Stimulated activated CD4-positive, alpha-beta T cell treated with anti-CD3 and anti-CD28 coated beads, Interleukin-4, amount 100 ng/mL, for 48 hours (primary cell): ENCODE measurements at places on chromosomes 16 and 17.

DNA sequence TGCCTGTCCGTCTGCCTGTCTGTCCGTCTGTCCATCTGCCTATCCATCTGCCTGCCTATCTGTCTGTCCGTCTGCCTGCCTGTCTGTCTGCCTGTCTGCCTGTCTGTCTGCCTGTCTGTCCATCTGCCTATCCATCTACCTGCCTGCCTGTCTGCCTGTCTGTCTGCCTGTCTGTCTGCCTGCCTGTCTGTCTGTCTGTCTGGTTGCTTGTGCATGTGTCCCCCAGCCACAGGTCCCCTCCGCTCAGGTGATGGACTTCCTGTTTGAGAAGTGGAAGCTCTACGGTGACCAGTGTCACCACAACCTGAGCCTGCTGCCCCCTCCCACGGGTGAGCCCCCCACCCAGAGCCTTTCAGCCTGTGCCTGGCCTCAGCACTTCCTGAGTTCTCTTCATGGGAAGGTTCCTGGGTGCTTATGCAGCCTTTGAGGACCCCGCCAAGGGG lies 5.6 kb downstream of the GCGR start:
- no peak for DNase-seq

GRCh38 chr17:29595943-29596774 lies 3.2 kb downstream of the ANKRD13B start:
- no peak for DNase-seq

GRCh38 chr17:42386777-42387657 lies 1.2 kb downstream of the STAT3 start:
- no peak for DNase-seq

DNA sequence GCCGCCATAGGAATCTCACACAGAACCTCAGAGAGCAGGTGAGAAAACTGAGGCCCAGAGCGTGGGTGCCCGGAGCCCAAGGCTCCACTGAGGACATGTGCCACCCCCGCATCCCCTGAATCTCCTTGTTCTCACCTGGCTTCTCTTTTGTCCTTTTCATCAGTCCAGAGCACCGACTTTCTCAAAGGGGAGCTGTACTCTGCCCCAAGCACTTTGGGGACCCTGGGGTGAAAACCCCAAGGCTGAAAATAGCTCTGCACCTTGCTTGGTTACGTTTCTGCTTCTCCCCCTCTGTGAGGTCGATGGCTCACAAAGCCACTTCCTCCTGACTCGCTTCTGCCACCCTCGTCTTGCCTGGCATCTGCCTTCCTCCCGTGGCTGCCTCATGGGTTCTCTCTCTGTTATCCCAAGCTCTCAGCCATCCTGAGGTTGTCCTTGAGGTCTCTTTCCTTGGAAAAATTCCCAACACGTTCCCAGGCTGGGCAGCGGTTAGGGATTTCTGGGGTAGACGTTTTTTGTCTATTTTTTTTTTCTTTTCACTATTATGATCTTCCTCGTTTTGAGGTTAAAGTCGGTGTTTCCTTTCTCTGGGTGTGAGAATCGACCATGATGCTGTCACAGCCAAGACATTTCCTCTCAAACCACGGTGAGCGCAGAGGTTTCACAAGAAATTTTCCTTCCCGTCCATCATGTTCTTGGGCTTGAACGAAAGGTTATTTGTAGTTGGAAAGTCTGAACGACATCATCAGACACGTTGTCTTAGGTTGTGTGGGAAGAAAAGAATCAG lies 37.2 kb downstream of the IRF8 start:
- DNase-seq, result peak; percentile 57

DNA sequence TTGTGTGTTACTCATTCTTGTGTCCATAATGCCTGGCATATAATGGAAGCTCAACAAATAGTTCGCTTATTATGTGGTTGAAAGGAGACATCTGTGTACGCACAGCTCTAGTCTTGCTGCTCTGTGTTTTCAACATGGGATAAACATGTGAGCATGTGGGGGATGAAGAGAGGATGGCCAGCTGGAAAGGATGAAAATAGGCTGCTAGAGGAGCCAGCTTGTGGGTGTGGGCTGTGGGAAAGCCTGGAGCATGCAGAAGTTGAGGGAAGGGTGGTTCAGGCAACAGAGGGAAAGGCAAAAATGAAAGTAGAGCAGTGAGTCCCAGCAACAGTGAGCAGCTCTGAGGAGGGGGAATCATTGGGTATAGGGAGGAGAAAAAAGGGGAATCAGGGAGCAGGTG lies 324.6 kb upstream of the CDH11 start:
- DNase-seq, result no peak

DNA sequence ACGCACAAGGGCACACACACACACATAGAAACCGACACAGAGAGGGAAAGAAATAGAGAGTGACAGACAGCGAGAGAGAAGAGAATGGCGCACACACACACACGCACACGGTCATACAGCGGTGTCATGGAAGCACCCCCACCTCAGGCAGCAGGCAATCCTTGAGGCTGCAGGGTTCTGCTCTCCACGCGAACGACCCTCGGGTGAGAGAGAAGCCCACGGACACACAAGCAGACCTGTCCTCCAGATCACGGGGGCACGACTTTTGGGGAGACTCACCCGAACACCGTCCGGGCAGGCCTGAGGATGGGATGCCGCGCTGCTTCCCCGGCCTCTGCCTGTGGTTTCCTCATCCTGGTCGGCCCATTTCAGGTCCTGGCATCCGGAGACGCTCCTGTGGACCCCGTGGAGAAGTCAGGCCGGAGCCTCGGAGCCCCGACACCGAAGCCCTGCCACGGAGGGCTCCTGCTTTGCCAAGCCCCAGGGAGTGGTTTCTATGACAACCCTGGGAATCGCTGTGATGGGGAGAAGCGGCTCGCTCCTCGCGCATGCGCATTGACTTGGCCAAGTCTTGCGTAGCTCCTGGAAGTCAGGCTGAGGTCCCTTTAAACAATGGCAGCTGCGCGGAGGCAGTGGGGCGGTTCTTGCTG lies 118.2 kb upstream of the KCNJ18 start:
- DNase-seq, result peak; percentile 31

- no peak for DNase-seq
These were observed 196.7 kb downstream of the FTO start for GRCh38 chr16:53900667-53901066.

DNA sequence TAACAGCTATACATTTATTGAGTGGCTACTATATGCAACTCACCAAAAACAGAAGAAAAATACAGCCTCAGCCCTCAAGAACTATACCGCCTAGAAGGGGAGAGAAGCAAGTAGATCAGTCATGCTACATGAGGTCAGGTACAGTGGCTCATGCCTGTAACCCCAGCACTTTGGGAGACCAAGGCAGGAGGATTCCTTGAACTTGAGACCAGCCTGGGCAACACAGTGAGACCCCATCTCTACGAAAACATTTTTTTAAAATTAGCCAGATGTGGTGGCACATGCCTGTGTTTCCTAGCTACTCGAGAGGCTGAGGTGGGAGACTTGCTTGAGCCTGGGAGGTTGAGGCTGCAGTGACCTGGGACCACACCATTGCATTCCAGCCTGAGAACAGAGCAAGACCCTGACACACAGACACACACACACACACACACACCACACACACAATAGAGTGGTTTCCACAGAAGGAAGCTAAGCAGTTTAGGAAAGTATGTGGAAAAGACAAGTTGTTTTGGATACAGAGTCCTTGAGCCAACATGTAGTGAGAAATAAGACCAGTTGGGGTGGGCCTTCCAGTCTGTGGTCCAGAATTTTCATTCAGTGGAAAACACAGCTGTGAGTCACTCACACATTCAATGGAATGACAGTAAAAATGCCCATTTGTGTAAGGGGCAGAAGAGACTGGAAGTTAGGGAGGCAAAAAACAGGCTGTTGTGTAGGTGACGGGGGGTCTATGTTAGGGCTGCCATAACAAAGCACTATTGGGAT lies 10.7 kb upstream of the SNTB2 start:
- DNase-seq, result no peak

- no peak for DNase-seq
These were observed 95.2 kb upstream of the SMIM36 start for GRCh38 chr17:55606488-55606815.

DNA sequence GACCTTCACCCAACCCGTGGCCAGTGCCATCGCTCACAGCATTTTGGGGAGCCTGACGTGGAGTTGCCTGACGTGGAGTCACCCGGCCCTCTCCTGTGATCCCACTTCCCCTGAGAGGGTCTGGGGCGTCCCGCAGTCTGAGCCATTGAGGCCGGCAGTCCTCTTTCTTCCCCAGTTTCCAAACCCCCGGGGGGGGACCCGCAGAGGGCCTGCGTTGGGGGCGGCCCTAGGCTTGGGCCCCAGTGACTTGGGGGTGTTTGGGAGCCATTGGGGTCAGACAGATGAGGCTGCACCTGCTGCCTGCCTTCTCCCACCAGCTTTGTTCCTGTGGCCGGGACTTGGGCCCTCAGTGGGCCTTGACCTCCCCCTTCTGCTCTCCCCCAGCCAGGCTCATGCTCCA lies 1.7 kb downstream of the RHOT2 start:
- no peak for DNase-seq

GRCh38 chr17:82392209-82392920 lies 20.8 kb downstream of the UTS2R start:
- no peak for DNase-seq

DNA sequence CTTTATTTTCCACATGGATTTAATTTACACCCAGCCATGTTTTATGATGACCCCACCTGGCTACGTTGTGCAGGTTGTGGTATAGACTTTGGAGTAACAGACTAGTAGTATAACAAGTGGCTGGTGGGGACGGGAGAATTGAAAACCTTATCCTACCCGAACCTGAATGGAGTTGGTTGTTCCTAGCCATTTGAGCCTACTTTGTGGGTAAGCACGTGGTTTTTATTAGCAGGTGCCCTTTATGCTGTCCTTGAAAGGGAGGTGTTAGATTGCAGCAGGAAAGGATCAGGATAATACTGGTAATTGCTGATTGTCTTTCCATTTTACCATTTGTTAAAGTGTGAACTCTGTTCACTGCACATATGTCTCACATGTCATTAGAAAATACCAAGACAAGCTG lies 31.9 kb upstream of the PHAF1 start:
- DNase-seq, result no peak

- peak; percentile 48 for DNase-seq
These were observed 979 bp downstream of the ABHD15 start for GRCh38 chr17:29565643-29566472.

DNA sequence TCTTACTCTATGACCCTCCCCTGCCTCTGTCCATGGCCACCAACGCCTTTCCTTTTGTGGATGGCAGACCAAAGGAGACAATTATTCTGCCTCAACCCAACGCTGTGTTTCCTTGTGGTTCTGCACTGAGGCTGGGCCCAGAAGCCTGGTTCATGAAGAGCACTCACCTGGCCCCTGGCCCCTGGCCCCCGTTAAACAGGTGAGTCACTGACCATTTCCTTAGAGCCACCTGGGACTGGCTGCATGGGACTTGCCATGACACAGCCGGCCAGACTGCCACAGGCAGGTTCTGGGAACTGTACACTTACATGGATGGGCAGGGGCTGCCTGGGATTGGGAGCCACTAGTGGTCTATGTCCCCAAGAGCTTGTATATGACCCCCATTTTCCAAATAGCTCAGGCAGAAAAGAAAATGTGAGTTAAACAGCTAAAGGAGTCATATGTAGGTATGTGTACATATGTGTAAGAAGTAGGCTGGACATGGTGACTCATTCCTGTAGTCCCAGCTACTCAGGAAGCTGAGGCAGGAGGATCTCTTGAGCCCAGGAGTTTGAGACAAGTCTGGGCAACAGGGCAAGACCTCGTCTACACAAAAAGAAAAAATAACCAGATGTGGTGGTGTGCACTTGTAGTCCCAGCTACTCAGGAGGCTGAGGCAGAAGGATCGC lies 181.9 kb upstream of the CACNG5 start:
- DNase-seq, result peak; percentile 28

DNA sequence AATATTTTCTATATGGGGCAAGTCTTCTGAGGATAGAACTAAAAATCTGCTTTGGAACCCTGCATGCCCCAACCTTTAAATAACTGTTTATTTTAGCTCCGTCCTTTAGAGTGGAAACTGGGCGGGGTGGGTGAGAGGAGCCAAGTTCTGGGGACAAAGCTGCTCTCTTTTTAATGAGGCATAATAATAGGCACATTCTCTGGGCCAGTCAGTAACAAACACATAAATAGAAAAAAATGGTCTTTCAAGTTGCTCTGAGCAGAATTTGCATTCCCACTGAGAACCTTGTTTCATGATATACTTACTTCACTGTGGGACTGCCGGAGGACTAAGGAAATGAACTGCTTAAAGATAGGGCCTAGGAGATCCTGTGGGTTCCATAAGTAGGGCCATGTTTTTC lies 51.5 kb downstream of the KNOP1 start:
- DNase-seq, result no peak
